ENCODE measurements at places on chromosomes 5 and 9. TPM values are rescaled to one million over a fixed set of nuclear protein-coding genes. Genes with fewer than 3 reads are reported as not detected.

Gene SEC61B
- total RNA-seq, result 163 TPM

DNA sequence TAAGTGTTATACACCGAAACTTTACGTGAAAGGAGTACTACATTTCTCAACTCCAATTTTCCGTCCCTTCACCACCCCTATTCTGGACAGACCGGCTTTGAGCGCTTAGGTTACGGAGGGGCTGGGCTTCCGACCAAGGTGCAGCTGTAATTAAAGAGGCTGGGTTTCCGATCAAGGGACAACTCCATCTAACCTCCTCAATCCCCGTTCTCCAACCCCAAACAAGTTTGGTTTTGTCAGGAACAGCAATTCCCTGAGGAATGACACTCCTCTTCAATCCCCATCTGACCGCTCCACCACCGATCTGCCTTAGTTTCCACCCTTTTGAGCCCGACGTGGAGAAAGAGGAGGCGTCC lies 577 bp downstream of the TUT7 start:
- H3K4me1 ChIP-seq, result no peaks in the 10 kb centered on the region
- no peak for DNase-seq
- H3K27me3 ChIP-seq, result no peaks in the 10 kb centered on the region
- H3K36me3 ChIP-seq, result peaks cover 3% of the 10 kb centered on the region

- H3K4me3 ChIP-seq, result no peak overlapping the region
- no peak for DNase-seq
- no peak overlapping the region for H3K27ac ChIP-seq
- no peaks in the 10 kb centered on the region for H3K4me1 ChIP-seq
- H3K36me3 ChIP-seq, result no peaks in the 10 kb centered on the region
- no peaks in the 10 kb centered on the region for H3K27me3 ChIP-seq
Measured at GRCh38 chr9:69919461-69920061, 98.9 kb downstream of the CFAP95 start.

DNA sequence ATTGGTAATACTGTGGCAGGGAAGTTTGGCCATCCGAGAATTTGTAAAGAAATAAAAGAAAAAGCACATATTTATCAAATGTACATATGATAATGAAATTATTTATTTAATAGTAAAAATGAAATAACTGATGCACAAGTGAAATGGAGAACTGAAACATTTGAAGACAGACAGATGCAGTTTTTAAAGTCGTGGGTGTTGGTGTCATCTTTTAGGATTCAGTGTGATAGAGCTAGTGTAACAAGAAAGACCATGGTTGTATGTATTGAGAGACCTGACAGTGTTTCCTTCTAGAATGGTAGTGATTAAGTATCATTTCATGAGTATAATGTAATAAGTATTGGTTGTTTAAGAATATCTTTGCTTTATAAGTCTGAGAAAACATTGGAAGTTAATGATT lies 2.4 kb downstream of the SEC61B start:
- no peaks in the 10 kb centered on the region for H3K27me3 ChIP-seq
- DNase-seq, result no peak
- no peak overlapping the region for H3K4me3 ChIP-seq
- no peaks in the 10 kb centered on the region for H3K4me1 ChIP-seq
- H3K27ac ChIP-seq, result no peak overlapping the region

DNA sequence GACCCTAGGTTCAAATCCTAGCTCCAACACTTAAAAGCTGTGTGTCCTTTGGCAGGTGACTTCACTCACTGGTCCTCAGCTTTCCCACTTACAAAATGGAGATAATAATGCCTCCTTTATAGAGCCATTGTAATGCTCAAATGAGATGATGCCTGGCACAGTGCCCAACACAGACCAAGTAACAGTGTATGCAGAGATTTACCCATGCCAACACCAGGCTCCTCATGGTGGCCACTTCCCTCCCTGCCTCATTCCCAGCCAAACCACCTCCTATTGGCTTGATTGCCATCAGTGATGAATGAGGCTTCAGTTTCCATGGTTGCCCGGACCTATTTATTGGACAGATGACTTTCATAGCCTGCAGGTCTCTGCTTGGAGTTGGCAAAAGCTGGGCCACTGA lies 469.4 kb downstream of the CDK5RAP2 start:
- H3K27ac ChIP-seq, result no peak overlapping the region
- H3K27me3 ChIP-seq, result no peaks in the 10 kb centered on the region
- no peaks in the 10 kb centered on the region for H3K36me3 ChIP-seq
- DNase-seq, result no peak
- H3K4me1 ChIP-seq, result no peaks in the 10 kb centered on the region

Gene NIPAL4
- 0.20 TPM for total RNA-seq

DNA sequence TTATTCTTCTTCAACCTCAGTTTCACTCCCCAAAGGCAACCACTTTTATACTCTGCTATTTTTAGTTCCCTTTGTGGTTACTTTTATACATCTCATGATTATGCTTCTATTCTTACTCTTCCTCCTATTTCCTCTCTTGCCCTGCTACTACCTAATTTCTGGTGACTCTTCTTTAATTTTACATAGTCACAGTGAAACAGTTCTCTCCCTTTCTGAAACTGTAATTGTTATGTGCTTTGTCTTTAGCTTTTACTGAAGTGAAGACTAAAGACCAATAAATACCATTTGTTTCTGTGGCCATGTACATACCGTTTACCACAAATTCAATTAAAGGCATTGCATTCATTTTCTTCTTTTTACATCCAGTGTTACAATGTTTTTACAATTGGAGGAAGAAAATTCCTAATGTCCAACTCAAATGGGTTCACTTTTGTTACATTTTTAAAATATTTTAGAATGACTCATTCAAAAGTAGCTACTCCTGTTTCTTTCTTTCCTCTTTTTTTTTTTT lies 410.6 kb downstream of the PSAT1 start:
- H3K27me3 ChIP-seq, result no peaks in the 10 kb centered on the region
- no peak overlapping the region for H3K27ac ChIP-seq
- no peak for DNase-seq
- no peak overlapping the region for H3K4me3 ChIP-seq
- no peaks in the 10 kb centered on the region for H3K36me3 ChIP-seq
- H3K4me1 ChIP-seq, result peaks cover 2% of the 10 kb centered on the region

- H3K4me1 ChIP-seq, result peaks cover 17% of the 10 kb centered on the region
- H3K36me3 ChIP-seq, result no peaks in the 10 kb centered on the region
- H3K27ac ChIP-seq, result no peak overlapping the region
- H3K27me3 ChIP-seq, result no peaks in the 10 kb centered on the region
- H3K4me3 ChIP-seq, result 0 out of 2 replicates have a peak overlapping the region, but pooled peaks have one; percentile 0
- no peak for DNase-seq
Measured at GRCh38 chr9:79663878-79664277, 92.1 kb downstream of the TLE4 start.

Gene SOX30
- not detected for total RNA-seq

DNA sequence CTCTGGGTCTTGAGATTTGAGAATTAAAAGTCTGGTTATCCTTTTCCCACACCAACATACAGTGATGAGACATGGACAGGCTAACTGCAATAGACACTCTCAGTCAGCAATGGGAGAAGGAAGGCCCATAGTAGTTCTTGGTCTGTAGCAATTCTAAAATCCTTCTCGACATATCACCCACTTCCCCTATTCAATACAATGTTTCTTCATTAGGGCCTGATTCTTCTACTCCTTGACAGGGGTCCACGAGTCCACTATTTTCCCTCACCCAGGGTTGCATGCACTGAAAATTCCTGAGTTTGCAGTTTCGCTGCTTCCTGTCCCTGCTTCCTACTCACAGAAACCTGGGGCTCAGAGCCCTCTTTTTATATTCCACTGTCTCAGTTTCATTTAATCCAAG lies 402.8 kb downstream of the MAT2B start:
- H3K36me3 ChIP-seq, result no peaks in the 10 kb centered on the region
- H3K4me1 ChIP-seq, result no peaks in the 10 kb centered on the region
- no peak overlapping the region for H3K27ac ChIP-seq
- DNase-seq, result no peak

- DNase-seq, result no peak
- H3K4me3 ChIP-seq, result no peak overlapping the region
- H3K4me1 ChIP-seq, result no peaks in the 10 kb centered on the region
- no peaks in the 10 kb centered on the region for H3K27me3 ChIP-seq
- H3K27ac ChIP-seq, result no peak overlapping the region
Measured at GRCh38 chr9:126927419-126927818, 12.8 kb downstream of the RALGPS1 start.

- no peaks in the 10 kb centered on the region for H3K36me3 ChIP-seq
- no peak overlapping the region for H3K4me3 ChIP-seq
- H3K27ac ChIP-seq, result no peak overlapping the region
- DNase-seq, result no peak
- H3K27me3 ChIP-seq, result no peaks in the 10 kb centered on the region
- H3K4me1 ChIP-seq, result no peaks in the 10 kb centered on the region
Measured at GRCh38 chr5:167912941-167913665, 378.3 kb upstream of the WWC1 start.

Gene THBS4
- total RNA-seq, result 12.8 TPM

Gene GMCL2
- 0.13 TPM for total RNA-seq

Gene TNFSF8
- not detected for total RNA-seq

DNA sequence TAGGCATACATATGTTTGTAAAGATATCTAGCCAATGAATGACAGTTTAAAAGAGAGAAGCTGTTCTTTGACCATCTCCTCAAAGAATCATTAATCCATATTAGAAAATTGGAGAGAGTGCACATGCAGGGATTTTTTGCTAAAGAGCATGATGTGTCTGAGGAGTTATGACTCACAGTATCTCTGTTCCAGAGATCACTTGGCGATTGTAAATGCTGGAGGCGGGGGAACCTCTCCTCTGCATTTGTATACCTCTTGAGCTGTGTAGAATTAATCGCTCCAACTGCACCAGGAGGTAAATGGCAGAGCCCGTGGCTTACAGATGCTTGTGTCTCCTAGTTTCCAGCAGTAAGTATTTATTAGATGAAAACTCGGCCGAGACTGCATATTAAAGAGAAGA lies 3.6 kb upstream of the SPATA31D1 start:
- no peaks in the 10 kb centered on the region for H3K4me1 ChIP-seq
- H3K27me3 ChIP-seq, result no peaks in the 10 kb centered on the region
- no peak overlapping the region for H3K27ac ChIP-seq
- no peak for DNase-seq
- H3K4me3 ChIP-seq, result no peak overlapping the region

GRCh38 chr5:1462358-1462757 lies 17.1 kb upstream of the SLC6A3 start:
- DNase-seq, result no peak
- peaks cover 49% of the 10 kb centered on the region for H3K36me3 ChIP-seq
- H3K4me3 ChIP-seq, result no peak overlapping the region
- no peaks in the 10 kb centered on the region for H3K27me3 ChIP-seq

Gene CRHBP
- total RNA-seq, result not detected

DNA sequence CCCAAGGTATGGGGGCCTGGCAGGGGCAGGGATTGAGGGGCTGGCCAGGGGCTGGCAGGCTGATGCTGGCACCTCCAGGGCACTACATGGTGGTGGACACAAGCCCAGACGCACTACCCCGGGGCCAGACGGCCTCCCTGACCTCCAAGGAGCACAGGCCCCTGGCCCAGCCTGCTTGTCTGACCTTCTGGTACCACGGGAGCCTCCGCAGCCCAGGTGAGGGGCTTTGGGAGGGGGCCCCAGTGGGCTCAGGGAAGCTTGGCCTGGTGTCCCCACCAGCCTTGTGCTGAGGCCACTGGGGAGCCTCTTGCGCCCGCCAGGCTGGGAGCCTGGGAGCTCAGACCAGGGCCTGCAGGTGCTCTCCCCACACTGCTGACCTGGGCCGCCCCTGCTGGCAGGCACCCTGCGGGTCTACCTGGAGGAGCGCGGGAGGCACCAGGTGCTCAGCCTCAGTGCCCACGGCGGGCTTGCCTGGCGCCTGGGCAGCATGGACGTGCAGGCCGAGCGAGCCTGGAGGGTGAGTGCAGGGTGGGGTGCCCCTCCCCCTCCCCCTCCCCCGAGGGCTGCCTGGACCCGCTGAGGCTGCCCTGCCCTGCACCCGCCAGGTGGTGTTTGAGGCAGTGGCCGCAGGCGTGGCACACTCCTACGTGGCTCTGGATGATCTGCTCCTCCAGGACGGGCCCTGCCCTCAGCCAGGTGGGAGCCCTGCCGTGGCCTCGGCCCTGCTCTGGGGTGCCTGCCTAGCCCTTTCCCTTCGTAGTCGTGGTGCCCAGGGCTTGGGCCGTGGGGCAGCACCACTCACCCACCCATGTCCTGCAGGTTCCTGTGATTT lies 5.7 kb downstream of the MAMDC4 start:
- peak; percentile 56 for DNase-seq
- H3K36me3 ChIP-seq, result peaks cover 4% of the 10 kb centered on the region
- H3K27ac ChIP-seq, result no peak overlapping the region
- H3K4me3 ChIP-seq, result no peak overlapping the region
- H3K27me3 ChIP-seq, result no peaks in the 10 kb centered on the region

Gene LRRC70
- total RNA-seq, result 0.17 TPM

GRCh38 chr5:149996205-149996890 lies 4.1 kb downstream of the TIGD6 start:
- H3K4me1 ChIP-seq, result no peaks in the 10 kb centered on the region
- H3K36me3 ChIP-seq, result no peaks in the 10 kb centered on the region
- H3K27me3 ChIP-seq, result no peaks in the 10 kb centered on the region
- DNase-seq, result no peak
- no peak overlapping the region for H3K27ac ChIP-seq

Gene TXNDC8
- not detected for total RNA-seq

GRCh38 chr9:109355564-109356297 lies 34.9 kb upstream of the EPB41L4B start:
- H3K4me3 ChIP-seq, result no peak overlapping the region
- no peaks in the 10 kb centered on the region for H3K36me3 ChIP-seq
- no peak overlapping the region for H3K27ac ChIP-seq

GRCh38 chr5:139474890-139475791 lies 4.3 kb downstream of the SMIM33 start:
- H3K27me3 ChIP-seq, result no peaks in the 10 kb centered on the region
- no peak for DNase-seq

DNA sequence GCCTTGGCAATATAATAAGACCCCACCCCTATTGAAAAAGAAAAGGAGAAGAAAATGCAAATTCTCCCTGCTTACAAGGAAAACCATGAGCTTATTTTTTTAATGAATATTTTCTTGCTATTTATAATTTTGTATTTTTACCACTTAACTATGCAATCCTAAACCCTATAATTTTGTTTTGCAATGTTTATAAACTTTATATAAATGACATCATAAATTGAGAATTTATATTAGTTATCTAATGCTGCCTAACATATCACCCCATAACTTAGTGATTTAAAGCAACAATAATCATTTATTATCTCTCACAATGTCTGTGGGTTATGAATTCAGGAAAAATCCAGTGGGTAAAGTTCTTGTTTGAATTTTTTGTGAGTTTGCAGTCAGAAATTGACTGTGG lies 369.1 kb downstream of the TAF11L14 start:
- DNase-seq, result no peak
- H3K27me3 ChIP-seq, result no peaks in the 10 kb centered on the region
- no peaks in the 10 kb centered on the region for H3K36me3 ChIP-seq
- H3K4me3 ChIP-seq, result no peak overlapping the region

Gene ROPN1L
- total RNA-seq, result 0.73 TPM

GRCh38 chr5:129904102-129904666 lies at the start of gene CHSY3:
Gene CHSY3, plus strand, starts transcription at chr5:129904465.
- H3K4me3 ChIP-seq, result peak within 1 kb of the TSS; percentile 80
- H3K4me1 ChIP-seq, result peaks cover 12% of the 10 kb centered on the region
- H3K27ac ChIP-seq, result no peak within 1 kb of the TSS
- peak; percentile 33 for DNase-seq
- H3K27me3 ChIP-seq, result peaks cover 1% of the 10 kb centered on the region

GRCh38 chr5:137714946-137715345 lies 20.9 kb downstream of the KLHL3 start:
- DNase-seq, result no peak
- H3K4me3 ChIP-seq, result no peak overlapping the region
- no peaks in the 10 kb centered on the region for H3K36me3 ChIP-seq
- H3K4me1 ChIP-seq, result no peaks in the 10 kb centered on the region

Gene DIPK1B
- total RNA-seq, result 35.3 TPM

GRCh38 chr5:31754741-31755675 lies 116.1 kb downstream of the PDZD2 start:
- no peak for DNase-seq
- no peak overlapping the region for H3K27ac ChIP-seq
- no peak overlapping the region for H3K4me3 ChIP-seq
- no peaks in the 10 kb centered on the region for H3K36me3 ChIP-seq
